Stimulated activated CD4-positive, alpha-beta T cell treated with anti-CD3 and anti-CD28 coated beads, Interleukin-15, amount 100 ng/mL, for 1 hour (primary cell): ENCODE measurements at places on chromosomes 6 and 20.

DNA sequence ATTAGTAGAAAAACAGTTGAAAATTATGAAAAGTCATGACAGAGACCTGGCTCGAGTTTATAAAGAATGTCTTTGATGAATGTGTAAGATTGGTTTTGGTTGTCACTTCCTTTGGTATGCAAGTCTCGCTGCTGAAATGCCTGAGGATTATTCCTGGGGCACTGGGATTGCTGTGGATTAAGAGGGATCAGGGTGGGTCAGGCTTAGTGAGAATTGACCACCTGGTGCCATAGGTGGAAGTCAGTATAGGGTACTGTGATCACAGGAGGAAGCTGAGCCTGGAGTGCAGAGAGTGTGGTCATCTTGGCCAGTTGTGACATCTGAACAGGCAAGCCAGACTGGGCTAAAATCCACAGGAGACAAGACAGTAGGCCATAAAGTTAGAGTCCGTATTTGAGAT lies 34.9 kb downstream of the CEP43 start:
- DNase-seq, result no peak

- no peak for DNase-seq
Observed at GRCh38 chr20:62327726-62328495, 25.1 kb downstream of the ADRM1 start.

GRCh38 chr6:112504621-112505020 lies 157.5 kb downstream of the RFPL4B start:
- DNase-seq, result no peak

DNA sequence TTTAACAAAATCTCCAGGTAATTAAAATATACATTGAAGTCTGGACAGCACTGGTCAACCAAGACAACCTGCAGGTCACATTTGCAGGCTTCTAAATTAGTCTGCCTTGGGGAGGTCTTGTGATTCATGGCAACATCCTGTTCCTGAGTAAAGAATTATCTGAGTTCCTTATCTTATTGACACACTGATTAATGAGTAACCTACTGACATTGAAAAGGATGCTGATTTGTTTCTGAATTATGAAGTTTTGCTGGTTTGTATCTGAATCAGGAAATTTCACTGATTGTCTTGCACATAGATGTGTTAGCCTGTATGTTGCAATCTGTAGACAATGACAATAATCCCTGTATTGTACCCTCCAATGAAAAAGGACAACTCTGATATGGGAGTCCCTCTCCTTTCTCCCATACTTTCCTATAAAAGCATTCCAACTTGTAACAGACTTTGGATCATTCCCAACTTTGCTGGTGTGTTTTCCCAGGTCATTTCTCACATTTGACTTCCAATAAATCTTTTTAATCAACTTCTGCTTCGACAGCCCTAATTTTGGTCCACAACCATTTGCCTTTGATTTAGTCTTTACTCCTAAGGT lies 80.0 kb downstream of the LAMP5 start:
- no peak for DNase-seq

DNA sequence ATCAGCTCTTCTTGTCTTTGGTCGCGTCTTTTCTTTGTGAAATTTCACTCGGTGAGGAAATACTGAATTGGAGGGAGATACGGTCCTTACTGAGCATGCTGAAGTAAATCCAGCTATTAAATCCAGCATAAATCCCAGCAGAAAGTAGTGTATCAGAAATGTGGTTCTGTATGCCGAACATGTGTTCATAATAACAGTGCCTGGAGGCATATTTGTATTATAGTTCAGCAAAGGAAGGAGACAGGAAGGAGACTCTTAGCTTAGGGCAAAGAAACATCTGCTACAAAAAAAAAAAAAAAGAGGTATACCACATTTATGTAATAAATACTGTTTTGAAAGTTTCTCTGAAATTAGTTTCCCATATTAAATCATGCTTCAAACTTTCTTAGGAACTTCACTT lies 211.8 kb downstream of the PLCB4 start:
- no peak for DNase-seq

- DNase-seq, result no peak
Observed at GRCh38 chr6:147251072-147251471, 46.9 kb downstream of the STXBP5 start.

GRCh38 chr6:12534069-12534853 lies 182.3 kb upstream of the PHACTR1 start:
- DNase-seq, result no peak

DNA sequence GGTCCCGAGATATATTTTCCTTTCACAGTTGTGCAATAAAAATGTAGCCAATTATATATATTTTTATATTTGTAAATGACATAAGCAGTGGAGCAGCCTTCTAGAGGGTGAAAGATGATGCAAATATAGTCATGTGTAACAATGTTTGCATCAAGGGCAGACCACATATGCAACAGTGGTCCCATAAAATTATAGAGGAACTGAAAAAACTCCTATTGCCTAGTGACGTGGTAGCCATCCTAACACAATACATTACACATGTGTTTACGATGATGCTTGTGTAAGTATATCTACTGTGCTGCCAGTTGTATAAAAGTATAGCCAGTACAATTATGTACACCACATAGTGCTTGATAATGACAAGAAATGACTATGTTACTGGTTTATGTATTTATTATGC lies 162.8 kb downstream of the ZFAND3 start:
- DNase-seq, result no peak

- no peak for DNase-seq
Observed at GRCh38 chr20:39040116-39040515, 78.0 kb downstream of the DHX35 start.

DNA sequence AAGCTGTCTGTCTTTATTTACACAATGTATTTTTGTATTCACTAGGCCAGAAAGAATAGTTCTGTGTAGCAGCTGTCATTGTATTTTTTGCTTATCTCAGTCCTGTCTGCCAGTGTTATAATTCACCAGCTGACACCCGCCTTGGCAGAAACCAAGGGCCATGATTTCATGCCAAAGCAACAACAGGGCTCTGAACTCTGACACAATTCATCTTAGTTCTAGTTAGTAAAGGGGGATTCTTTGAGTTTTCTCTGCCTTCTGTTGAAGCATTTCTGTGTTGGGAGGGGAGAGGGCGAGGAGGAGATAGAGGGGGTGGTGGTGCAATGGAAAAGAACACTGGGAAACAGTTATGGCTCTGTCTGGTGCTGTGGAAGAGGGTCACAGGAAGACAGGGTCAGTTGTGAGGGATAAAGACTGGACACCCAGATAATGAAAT lies 684.6 kb upstream of the MARCKS start:
- DNase-seq, result no peak

DNA sequence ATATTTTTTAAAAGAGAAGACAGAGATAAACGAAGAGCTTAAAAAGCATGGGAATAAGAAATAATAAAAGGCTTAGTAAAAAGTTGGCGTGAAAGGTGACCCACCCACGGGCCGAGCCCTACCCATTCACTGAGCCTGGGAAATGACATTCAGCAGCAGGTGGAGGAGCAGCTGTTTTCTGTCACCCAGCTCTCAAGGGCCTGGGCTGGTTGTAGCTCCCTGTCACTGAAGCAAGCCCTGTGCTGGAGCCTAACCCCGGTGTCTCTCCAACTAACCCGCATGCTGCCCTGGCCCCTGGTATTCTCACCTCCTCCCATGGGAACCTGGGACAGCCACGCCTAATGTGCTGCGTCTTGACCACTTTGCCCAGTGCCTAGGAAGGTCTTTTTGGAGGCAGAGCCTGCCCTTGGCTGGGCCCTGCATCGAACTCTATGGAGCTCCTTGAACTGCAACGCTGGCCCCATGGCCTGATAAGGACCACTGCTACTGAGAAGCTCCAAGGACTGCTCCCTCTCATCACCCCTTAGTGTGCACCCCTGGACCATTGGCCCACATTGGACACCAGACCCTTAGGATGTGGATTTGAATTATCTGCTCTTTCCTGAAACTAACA lies 68.8 kb upstream of the IYD start:
- DNase-seq, result no peak

DNA sequence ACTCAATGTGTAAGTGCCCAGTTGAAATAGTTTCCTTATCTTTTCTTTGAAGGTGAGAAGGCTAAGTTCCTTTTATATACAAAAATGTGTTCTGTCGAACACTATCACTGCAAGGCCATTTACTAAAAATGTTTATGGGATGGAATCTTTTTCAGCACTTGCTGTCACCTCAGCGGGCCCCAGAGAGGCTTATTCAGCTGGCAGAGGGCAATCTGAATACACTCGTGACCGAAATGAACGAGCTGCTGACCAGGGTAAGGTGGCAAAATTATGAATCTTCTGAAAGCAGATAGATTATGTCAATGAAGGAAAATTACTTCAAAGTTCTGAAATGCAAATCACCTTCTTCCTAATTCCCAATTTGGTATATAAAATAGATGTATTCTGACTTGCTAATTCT lies 340.2 kb downstream of the ARHGAP18 start:
- no peak for DNase-seq

DNA sequence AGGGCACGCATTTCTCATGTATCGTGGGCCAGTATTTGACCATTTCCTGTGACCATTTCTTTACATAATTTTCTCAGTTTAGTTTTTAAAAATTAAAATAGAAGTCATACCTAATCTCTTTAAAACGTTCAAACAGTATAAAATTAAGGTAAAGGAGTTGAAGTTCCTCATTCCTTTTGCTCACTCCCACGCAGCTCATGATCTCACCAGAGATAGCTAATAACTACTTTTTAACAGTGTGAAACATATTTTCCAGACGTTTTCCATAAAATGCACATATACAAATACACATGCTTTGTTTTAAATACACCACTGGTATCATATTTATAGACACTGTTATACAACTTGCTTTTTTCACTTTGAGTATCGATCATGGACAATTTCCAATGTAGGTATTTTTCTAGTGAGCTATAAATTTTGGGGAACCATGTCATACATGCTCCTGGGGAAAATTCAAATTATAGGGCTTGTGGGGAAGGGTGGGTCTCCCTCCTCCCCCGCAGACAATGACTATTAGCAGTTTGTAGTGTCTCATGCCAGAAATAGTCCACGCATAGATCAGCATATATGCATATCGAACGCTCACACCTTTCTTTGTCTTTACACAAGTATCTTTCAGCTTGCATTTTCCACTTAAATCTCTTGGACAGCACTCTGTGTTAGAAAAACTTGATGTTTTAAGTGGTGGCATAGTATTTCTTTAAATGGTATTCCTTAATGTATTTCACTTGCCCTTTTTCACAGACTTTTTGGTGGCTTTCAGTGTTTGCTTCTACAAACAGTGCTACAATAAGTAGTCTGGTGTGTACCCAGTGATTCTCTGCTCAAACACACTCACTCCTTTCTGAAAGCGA lies 145.5 kb upstream of the ZNF217 start:
- DNase-seq, result no peak

DNA sequence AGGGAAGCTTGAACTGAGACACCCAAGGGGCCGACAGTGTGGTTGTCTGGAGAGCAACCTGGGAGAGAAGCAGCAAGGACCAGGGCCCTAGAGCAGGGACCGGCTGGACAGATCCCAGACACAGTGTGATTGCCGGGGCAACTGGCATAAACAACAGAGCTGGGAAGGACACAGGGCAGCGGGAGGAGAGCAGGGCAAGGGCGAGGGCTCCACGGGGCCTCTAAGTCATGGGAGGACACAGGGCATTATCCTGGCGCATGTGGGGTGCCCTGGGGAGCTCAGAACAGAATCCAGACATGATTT lies 31.1 kb upstream of the CCR6 start:
- no peak for DNase-seq

GRCh38 chr6:34912715-34913464 lies 23.8 kb downstream of the ANKS1A start:
- no peak for DNase-seq

DNA sequence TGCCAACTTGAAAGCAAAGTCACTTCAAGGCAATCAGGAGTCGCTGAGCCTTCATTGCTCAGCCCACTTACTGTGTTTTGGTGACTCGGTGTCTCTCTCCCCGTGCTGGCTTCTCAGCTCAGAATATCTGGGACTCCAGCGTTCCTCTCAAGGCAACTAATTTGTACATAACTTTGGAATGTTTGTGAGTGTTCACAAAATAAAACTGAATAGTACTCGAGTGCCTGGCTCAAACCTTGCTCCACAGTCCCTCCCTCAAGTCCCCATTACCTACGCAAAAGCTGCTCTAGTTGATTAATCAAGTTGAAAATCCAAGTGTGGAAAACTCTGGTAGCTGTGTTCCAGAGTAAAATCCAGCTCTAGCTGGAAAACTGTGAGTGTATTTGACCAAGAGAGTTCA lies 8.6 kb downstream of the IPCEF1 start:
- no peak for DNase-seq

- no peak for DNase-seq
Observed at GRCh38 chr6:87705070-87705691, 3.1 kb upstream of the AKIRIN2 start.

DNA sequence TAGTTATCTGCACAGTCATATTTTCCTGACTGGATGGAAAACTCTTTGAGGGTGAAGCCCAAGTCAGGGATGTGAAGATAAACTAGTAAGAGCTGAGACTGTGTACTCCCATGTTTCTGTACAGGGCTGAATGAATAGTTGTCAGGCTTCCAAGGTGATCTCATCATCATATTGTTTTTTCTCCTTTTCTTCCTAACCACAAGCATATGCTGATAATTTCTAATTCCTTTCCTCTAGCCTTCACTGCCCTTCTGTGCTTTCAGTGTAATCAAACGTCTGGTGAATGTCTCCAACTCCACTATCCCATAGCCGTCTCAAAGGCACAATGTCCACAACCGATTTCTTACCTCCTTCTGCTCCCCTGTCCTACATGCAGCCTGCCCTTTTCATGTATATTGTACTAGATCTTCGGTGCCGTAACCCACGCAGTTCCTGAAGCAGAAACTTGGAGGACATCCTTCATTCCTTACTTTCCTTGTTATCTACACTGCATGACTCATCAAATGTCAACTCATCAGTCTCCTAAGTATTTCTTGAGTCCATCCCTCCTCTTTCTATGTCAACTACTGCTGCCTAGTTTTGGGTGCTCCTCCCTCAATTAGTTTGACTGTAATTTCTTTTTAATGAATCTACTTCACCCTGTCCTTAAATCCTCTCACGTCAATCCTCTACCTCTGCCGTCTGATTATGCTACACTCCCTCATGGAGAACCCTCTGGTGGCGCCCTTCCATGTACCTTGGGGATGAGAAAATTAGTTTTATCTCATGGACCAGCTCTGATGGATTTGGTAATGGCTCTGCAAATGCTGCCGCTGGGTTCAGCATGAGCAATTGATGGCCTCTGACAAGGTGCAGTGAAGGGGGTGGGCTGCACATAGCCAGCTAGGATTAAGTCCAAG lies 21.9 kb downstream of the NCOA7 start:
- DNase-seq, result no peak

GRCh38 chr6:64266351-64266821 lies 630.8 kb downstream of the PHF3 start:
- DNase-seq, result no peak

GRCh38 chr6:90458353-90459224 lies 128.3 kb downstream of the MAP3K7 start:
- peak; percentile 58 for DNase-seq

GRCh38 chr6:38722727-38723334 lies 7.7 kb downstream of the DNAH8 start:
- DNase-seq, result no peak

GRCh38 chr20:50012282-50013263 lies 29.8 kb downstream of the SNAI1 start:
- DNase-seq, result no peak

DNA sequence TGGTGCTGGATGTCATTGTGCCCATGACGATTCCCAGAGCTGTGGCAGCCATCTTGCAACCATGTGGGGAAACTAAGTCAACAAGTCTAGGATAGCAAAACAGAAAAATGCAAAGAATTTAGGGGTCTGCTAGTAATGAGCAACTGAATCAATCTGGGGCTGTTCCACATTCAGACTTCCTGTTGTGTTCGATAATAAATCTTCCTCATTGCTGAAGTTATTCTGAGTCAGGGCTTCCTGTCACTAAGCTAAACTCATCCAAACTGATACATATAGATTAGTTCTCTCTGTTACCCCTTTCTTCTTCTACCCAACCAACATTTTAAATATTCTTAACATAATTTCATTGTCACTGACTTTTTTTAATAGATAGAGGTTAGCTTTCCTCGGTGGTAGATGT lies 205.9 kb downstream of the HACE1 start:
- DNase-seq, result no peak
